M059J (cell line): ENCODE measurements at places on chromosomes 13 and 19.

- DNase-seq: no peak
Measured at GRCh38 chr13:111912453-111912866, 154.5 kb upstream of the SOX1 start.

- no peak for DNase-seq
Measured at GRCh38 chr19:46860846-46861690, at the start of gene ARHGAP35. Gene ARHGAP35, plus strand, starts transcription at chr19:46860997. Its CDS starts 57,679 bp downstream, at chr19:46918676.

DNA sequence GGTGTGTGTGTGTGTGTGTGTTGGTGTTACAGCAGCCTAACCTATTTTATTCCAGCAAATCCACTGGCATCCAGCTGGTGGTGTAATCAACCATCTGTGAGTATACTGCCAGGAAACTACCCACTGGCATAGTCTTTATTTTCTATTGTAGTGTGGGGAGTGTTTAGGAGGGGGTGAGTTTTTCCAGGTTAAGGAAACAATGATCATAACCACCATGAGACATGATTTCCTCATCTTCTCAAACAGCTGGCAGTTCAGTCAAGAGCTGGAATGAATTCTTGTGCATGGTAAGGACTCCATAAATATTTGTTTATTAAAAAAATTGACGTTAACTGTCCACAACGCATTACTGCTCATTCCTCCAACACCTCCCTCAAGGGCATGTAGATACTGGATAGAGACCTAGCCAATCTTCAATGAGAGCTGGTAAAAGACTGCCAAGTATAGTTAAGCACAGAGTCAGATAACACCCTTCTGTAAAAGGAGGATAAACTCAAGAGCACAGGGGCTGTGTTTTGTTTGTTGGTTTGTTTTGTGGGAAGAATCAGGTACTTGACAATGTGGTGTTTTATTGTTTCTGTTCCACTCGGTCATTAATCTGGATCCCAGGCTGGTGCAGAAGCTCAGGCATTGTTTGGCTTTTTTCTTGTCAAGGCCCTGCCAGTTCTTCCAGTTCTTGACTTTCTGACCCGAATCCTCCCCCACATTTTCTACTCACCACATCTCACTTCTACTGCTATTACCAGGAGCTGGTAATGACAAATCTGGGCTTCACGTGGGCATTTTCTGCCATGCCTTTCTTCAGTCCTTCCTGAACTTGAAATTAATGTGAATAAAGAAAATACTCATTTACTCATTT, 31.6 kb upstream of the SLC46A3 start:
- DNase-seq: peak; percentile 31

DNA sequence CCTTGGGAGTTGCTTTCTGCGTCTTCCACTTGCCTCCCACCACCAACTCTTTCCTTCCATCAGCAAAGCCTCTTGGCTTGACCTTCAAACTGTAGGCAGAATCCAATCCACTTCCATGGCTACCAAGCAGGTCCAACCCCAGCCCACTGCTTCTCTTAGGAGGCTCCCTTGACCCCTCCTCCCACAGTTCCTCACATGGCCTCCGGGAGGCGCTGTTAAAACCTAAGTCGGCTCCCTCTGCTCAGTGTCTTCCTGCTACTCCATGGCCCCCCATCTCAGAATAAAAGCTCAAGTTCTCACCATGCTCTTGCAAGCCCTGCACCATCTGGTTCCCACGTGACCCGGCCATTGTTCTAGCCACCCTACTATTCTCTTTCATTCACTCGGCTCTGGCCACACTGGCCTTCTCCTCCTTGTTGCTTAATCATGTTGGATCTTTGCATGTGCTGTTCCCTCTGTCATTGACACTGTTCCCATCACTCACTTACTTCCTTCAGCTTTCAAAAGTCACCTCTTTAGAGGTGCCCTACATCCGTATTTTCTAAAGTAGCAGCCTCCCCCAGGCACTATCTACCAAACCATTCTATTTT, 7.5 kb downstream of the IZUMO2 start:
- DNase-seq: no peak

DNA sequence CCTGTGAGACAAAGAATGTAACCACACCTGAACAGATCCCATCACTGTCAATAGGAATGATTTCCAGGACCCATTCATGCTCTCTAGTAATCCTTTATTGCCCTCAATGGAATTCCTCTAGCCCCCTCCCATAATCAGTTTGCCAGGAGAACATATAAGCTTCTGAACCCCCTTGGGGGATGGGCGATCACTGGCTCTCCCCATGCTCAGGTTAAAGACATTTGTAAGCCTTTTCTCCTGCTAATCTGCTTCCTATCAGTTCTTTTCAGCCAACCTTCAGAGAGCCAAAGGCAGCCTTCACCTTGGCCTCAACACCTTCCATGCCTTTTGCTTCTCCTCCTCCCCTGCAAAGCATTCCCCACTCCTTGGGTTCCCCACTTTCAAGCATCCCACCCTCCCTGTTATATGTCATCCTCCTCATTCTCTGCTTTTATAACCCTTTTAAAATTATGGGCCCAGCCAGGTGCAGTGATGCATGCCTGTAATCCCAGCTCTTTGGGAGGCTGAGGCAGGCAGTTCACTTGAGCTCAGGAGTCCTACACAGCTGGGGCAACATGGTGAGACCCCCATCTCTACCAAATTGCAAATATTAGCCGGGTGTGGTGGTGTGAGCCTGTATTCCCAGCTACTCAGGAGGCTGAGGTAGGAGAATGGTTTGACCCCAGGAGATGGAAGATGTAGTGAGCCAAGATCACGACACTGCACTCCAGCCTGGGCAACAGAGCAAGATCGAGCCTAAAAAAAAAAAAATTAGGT, 12.4 kb downstream of the DPRX start:
- no peak for DNase-seq
